ENCODE measurements at places on chromosomes 5 and 9. TPM values are rescaled to one million over a fixed set of nuclear protein-coding genes. Genes with fewer than 3 reads are reported as not detected.

GRCh38 chr5:156762771-156763170, 87.3 kb upstream of the PPP1R2B start:
- DNase-seq = no peak
- no peaks in the 10 kb centered on the region for H3K4me1 ChIP-seq
- no peaks in the 10 kb centered on the region for H3K27me3 ChIP-seq
- H3K36me3 ChIP-seq = no peaks in the 10 kb centered on the region
- H3K4me3 ChIP-seq = no peak overlapping the region

The MYORG gene
- 6.4 TPM for total RNA-seq

DNA sequence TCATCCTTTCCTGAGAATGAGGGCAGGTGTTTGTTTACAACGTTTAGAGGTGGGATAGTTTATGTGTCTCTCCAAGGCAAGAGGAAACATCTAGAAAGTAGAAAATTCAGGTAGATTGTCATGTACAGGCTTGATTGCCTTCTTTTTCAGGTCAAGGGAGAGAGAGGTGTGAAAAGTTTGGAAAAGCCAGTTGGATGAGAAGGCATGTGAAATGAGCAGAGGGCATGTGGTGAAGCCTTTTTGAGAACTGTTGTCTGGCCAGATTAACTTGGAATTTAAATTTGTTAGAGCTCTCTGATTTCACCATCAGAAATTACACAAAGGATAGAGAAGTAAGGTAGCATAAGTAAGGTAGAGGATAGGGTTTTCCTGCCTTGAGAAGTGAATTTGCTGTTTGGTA, 74.6 kb downstream of the SNX24 start:
- DNase-seq = no peak
- H3K4me1 ChIP-seq = no peaks in the 10 kb centered on the region
- no peak overlapping the region for H3K4me3 ChIP-seq
- H3K27ac ChIP-seq = no peak overlapping the region
- no peaks in the 10 kb centered on the region for H3K27me3 ChIP-seq

DNA sequence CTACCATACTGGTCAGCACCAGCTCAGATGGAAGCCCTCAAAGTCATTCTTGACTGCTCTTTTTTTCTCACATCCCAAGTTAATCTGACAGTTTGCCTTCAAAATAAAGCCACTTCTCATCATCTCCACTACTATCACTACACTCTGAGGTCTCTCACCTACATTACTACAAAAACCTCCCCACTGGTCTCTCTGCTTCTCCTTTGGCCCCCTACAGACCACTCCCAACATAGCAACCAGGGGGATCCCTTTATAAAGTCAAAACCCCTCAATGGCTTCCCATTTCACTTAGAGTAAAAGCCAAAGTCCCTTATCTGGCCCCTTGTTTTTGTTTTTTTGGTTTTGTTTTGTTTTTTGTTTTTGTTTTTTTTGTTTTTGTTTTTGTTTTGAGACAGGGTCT, 4.6 kb downstream of the ARAP3 start:
- H3K4me1 ChIP-seq = no peaks in the 10 kb centered on the region
- H3K36me3 ChIP-seq = no peaks in the 10 kb centered on the region
- H3K27me3 ChIP-seq = no peaks in the 10 kb centered on the region
- no peak overlapping the region for H3K27ac ChIP-seq
- no peak for DNase-seq

The RICTOR gene
- total RNA-seq = 79.2 TPM

The MARCOL gene
- total RNA-seq = not detected

The MLANA gene
- total RNA-seq = not detected

DNA sequence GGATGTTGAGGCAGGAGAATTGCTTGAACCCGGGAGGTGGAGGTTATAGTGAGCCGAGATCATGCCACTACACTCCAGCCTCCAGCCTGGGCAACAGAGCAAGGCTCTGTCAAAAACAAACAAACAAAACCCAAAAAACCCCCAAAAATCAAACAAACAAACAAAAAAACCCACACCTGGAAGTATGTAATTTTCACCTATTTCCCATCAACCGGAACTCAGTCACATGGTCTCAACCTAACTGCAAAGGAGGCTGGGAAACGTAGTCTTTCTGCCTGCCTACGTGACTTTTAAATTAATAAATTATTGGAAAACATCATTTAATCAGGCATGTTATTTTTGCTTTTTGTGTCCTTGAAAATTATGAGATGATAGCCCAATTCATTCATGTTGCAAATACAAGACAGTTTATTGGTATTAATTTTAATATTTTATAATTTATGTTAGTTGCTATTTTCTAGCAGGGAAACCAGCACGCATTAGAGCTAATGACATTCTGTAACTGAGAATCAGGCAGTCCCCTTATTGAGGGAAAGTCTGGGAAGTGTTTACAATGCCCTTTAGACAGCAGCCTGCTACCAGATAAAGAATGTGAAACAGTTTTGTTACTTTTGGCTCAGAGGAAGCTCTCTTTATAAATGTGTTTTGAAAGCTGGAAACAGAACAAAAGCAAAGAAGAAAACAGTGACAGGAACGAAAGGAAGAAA, 110.3 kb downstream of the NXNL2 start:
- H3K4me3 ChIP-seq = no peak overlapping the region
- no peaks in the 10 kb centered on the region for H3K27me3 ChIP-seq
- H3K4me1 ChIP-seq = no peaks in the 10 kb centered on the region
- H3K27ac ChIP-seq = no peak overlapping the region

GRCh38 chr9:129910628-129911567, 75.6 kb downstream of the USP20 start:
- H3K27me3 ChIP-seq = no peaks in the 10 kb centered on the region
- H3K36me3 ChIP-seq = no peaks in the 10 kb centered on the region
- H3K27ac ChIP-seq = no peak overlapping the region
- no peak overlapping the region for H3K4me3 ChIP-seq

The LVRN gene
- 3.3 TPM for total RNA-seq

DNA sequence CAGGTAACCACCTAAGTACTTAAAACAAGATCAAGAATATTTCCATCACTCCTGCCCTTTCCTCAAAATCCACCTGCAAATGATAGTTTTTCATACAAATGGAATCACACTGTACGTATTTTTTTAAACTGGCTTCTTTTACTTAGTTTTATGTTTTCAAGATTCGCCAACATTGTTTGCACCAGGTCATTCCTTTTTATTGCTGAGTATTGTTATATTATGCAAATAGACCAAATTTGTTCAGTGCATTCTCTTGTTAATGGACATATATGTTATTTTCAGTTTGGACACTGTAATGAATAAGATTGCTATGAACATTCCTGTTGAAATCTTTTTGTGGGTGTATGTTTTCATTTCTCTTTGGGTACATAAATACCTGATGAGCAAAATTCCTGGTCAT, 8.3 kb upstream of the ANKRD31 start:
- H3K27me3 ChIP-seq = no peaks in the 10 kb centered on the region
- H3K36me3 ChIP-seq = no peaks in the 10 kb centered on the region
- H3K27ac ChIP-seq = no peak overlapping the region
- no peak overlapping the region for H3K4me3 ChIP-seq
- no peaks in the 10 kb centered on the region for H3K4me1 ChIP-seq
- no peak for DNase-seq

The GABRP gene
- 52.4 TPM for total RNA-seq

DNA sequence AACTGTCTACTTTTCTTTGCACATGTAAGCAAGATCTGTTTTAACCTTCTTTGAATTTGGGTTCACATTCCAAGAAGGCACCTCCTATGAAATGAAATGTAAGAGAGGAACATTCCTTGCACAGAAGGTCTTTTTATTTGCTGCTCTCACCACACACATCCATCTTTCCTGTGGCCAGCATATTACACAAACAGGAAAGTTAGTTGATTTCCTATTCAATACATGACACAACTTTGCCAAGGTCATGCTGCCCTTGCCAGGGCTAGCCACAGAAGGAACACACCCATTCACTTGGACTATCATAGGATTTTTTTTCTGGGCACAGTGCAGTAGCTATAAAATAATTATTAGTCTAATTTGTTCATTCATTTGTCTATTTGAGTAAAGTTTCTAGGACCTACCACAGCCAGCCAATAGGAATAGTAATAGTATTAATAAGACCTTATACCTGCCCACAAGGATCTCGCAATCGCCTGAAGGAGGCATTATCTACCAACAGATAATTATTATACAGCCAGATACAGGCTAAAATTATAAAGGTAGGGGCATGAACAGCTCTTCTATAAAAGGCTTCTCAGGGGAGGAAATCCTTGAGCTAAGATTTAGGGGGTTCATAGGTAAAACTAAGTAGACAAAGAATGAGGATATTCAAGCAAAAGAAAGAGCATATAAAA, 78.1 kb upstream of the NREP start:
- H3K36me3 ChIP-seq = no peaks in the 10 kb centered on the region
- no peak overlapping the region for H3K4me3 ChIP-seq
- no peak overlapping the region for H3K27ac ChIP-seq
- H3K27me3 ChIP-seq = no peaks in the 10 kb centered on the region
- DNase-seq = no peak

The FAM78A gene
- 2.5 TPM for total RNA-seq

GRCh38 chr5:57862471-57862911, 379.9 kb upstream of the ACTBL2 start:
- no peaks in the 10 kb centered on the region for H3K4me1 ChIP-seq
- no peaks in the 10 kb centered on the region for H3K27me3 ChIP-seq
- DNase-seq = peak; percentile 53
- H3K36me3 ChIP-seq = no peaks in the 10 kb centered on the region
- H3K27ac ChIP-seq = peak overlapping the region; percentile 81

DNA sequence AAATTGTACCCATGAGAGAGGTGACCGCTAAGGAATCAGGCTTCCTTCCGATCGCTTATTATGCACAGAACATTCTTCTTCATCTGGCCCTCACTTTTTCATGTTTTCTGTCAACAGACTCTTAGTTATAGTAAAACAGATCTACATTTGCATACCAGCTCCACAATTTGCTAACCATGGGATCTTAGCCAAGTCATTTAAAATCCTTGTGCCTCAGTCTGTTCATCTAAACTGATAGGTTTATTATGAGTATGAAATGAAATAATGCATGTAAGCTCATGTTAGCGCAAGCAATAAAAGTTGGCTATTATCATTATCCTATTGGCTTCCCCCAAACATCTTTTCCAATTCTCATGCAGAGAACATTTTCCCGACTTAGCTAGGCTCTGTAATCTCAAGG, 42.3 kb downstream of the FGF1 start:
- DNase-seq = no peak
- no peaks in the 10 kb centered on the region for H3K4me1 ChIP-seq
- no peaks in the 10 kb centered on the region for H3K36me3 ChIP-seq
- no peaks in the 10 kb centered on the region for H3K27me3 ChIP-seq
- H3K4me3 ChIP-seq = no peak overlapping the region

DNA sequence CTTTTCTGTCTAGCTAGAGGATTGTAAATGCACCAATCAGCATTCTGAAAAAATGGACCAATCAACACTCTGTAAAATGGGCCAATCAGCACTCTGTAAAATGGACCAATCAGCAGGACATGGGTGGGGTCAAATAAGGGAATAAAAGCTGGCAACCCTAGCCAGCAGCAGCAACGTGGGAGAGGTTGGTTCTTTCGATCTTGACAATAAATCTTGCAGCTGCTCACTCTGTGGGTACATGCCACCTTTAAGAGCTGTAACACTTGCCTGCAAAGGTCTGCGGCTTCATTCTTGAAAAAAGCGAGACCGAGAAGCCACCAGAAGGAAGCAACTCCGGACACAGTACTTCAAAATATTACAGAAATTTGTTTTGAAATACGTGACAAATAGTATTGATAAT, 424.6 kb upstream of the CDH9 start:
- H3K27ac ChIP-seq = no peak overlapping the region
- H3K4me3 ChIP-seq = no peak overlapping the region
- no peaks in the 10 kb centered on the region for H3K36me3 ChIP-seq
- no peaks in the 10 kb centered on the region for H3K27me3 ChIP-seq

DNA sequence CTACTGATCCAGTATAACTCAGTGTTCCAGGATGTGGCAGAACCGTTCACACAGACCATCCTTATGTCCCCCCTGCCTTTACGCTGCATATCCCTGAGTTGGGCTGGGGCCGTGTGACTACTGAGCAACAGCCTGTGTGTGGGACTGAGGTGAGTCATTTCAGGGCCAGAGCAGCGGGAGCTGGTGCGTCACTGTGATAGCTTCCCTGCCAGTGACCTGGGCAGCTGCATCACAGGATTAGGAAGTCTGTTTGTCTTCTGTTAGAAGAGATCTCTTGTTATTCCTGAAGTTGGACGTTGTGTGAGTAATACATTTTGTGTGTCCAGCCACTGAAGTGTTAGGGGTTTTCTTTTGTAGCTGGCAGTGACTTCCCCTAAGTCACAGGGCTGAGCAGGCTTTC, 35.6 kb downstream of the TPPP start:
- DNase-seq = no peak
- no peak overlapping the region for H3K4me3 ChIP-seq
- H3K4me1 ChIP-seq = no peaks in the 10 kb centered on the region
- H3K27me3 ChIP-seq = no peaks in the 10 kb centered on the region

- H3K4me1 ChIP-seq = no peaks in the 10 kb centered on the region
- H3K36me3 ChIP-seq = no peaks in the 10 kb centered on the region
- no peaks in the 10 kb centered on the region for H3K27me3 ChIP-seq
- no peak for DNase-seq
Measured at GRCh38 chr5:155019601-155020226, 6.2 kb downstream of the KIF4B start.

- no peaks in the 10 kb centered on the region for H3K36me3 ChIP-seq
- H3K27me3 ChIP-seq = no peaks in the 10 kb centered on the region
- H3K4me3 ChIP-seq = no peak overlapping the region
- no peak overlapping the region for H3K27ac ChIP-seq
- DNase-seq = no peak
- no peaks in the 10 kb centered on the region for H3K4me1 ChIP-seq
Measured at GRCh38 chr5:65072850-65073249, 304.1 kb downstream of the CWC27 start.

- no peaks in the 10 kb centered on the region for H3K4me1 ChIP-seq
- no peaks in the 10 kb centered on the region for H3K36me3 ChIP-seq
- H3K27ac ChIP-seq = no peak overlapping the region
- no peaks in the 10 kb centered on the region for H3K27me3 ChIP-seq
- H3K4me3 ChIP-seq = no peak overlapping the region
- DNase-seq = no peak
Measured at GRCh38 chr9:23309800-23310199, 516.2 kb downstream of the ELAVL2 start.

The TDRD7 gene
- total RNA-seq = 15.1 TPM

DNA sequence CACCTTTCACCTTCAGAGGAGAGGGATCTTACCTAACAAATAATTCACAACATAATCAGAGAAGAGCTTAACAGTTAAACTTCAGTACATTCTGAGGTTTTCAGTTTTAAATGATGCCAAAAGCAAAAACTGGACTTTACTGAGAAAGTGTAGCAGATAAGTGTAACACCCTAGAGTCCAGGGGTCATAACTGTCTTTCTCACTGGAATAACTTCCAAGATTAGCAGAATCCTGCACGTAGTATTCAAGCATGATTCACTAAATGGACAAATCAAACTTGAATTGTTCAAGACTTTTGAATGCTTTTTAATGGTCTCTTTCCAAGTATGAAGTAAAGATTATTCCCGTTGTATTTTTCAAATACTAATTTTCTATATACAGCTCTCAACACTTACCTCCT, 180.1 kb upstream of the NREP start:
- H3K4me3 ChIP-seq = no peak overlapping the region
- H3K36me3 ChIP-seq = no peaks in the 10 kb centered on the region
- H3K27me3 ChIP-seq = no peaks in the 10 kb centered on the region
- H3K27ac ChIP-seq = no peak overlapping the region
- no peak for DNase-seq

The TXNDC8 gene
- total RNA-seq = not detected
